GM23248 (cell line): ENCODE measurements at places on chromosomes 13 and 19. TPM values are rescaled to one million over a fixed set of nuclear protein-coding genes. Genes with fewer than 3 reads are reported as not detected.
A peak's percentile ranks its signal among the peaks of the same experiment; 100 is the strongest.

DNA sequence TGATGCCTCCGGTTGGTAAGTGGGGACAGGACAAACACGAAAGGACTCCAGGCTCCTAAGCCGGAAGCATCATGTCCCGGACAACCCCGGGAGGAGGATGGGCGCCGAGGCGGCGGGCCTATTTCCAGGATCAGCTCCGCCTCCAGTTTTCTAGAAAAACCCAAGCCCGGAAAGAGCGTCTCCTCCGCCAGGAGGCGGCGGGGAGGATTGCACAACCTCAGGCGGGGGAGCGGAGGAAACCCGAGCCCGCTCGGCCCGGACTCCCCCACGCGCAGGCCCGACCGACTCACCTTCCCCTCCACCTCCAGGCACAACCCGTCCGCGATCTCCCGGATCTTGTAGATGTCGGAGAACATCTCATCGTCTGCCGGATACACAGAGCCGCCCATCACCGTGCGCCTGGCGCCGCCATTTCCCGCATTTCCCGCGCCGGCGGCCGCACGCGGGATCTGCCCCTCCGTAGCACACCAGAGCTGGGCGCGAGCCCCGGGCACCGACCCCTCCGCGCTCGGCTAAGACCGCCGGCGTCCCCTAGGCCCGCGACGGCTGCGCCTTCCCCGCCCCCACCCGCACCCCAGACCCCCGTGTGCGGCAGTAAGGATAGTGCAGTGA, 455 bp downstream of the TPT1 start:
- DNase-seq, result peak; percentile 97
- H3K36me3 ChIP-seq, result peaks cover 48% of the 10 kb centered on the region
- H3K4me3 ChIP-seq, result peak overlapping the region; percentile 98
- no peaks in the 10 kb centered on the region for H3K27me3 ChIP-seq

Gene WTIP
- total RNA-seq, result 35.2 and 37.2 TPM in 2 replicates

DNA sequence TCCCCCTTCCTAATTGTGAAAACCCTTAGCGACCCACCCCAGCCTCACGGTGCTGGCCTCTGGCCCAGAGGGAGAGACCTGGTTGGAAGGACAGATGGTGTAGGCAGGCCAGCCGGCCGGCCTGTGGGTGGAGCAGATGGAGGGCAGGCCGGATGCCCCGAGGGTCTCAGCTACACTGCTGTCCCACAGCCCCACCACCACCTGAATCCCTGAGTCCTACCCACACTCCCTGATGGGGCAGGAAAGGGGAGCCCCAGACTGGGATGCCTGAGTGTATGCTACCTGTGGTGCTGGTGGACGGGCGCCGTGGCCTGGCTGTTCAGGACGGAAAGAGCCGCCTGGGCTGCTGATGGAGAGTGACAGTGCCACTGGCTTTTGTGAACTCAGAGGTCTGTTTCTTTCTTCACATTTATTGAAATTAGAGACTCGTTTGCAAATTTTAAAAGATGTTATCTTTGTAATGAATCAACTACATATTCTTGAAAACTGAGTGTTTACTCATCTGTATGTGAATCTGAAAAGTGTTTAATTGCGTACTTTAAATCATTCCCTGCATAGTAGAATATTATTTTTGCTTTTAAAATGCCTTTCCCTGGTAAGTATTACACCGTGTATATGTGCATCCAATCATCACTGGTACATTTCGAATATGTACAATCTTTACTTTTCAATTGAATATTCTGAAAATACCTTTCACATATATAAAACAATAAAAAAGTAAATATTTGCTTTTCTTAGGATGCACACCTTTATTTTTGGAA, 35.7 kb downstream of the TFDP1 start:
- DNase-seq, result no peak
- H3K36me3 ChIP-seq, result no peaks in the 10 kb centered on the region
- H3K27me3 ChIP-seq, result no peaks in the 10 kb centered on the region
- H3K4me3 ChIP-seq, result no peak overlapping the region
- H3K4me1 ChIP-seq, result no peaks in the 10 kb centered on the region

DNA sequence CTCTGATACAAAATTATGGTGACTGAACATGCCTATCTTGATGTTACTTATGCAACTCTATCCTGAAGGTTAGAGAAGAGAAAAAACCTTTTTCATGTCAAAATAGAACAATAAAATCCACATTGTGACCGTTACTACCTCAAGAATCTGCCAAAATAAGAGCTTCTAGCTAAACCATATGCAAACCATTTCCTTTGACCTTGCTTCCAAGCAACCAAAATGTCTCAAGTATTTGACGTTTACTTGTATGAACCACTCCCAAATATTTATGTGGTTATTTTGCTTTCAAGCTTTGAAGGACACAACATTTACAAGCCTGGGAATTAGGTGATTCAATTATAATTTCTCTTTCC, 13.9 kb downstream of the FOXO1 start:
- no peaks in the 10 kb centered on the region for H3K36me3 ChIP-seq
- no peak overlapping the region for H3K27ac ChIP-seq
- peaks cover 15% of the 10 kb centered on the region for H3K4me1 ChIP-seq
- H3K4me3 ChIP-seq, result no peak overlapping the region
- no peaks in the 10 kb centered on the region for H3K27me3 ChIP-seq

- H3K27ac ChIP-seq, result no peak overlapping the region
- H3K27me3 ChIP-seq, result no peaks in the 10 kb centered on the region
- DNase-seq, result no peak
- no peak overlapping the region for H3K4me3 ChIP-seq
- peaks cover 4% of the 10 kb centered on the region; the same call in 1 of the 2 replicates for H3K36me3 ChIP-seq
Measured at GRCh38 chr13:51348069-51348967, 8.8 kb downstream of the SERPINE3 start.

DNA sequence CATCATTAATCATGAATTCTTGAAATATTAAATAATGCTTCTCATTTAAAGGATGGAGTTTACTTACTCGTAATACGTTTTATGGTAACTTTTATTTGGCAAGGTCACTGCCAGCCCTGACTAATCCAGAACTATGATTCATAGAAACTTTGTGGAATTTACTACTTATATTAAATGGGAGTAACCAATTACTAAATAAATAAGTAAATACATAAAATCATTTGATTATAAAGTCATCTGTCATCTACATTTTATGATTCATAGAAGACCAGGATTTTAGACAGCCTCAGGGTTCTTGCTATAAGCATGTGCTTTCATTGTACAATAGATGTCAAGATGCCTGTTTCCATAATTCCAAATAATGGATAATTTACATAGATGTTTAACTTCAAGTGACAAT, 611.1 kb downstream of the TBC1D4 start:
- no peaks in the 10 kb centered on the region for H3K27me3 ChIP-seq
- no peak overlapping the region for H3K4me3 ChIP-seq
- no peak overlapping the region for H3K27ac ChIP-seq

Gene CCDC70
- not detected in 2 replicates for total RNA-seq

Gene RNF225
- not detected in 2 replicates for total RNA-seq
